ENCODE measurements at places on chromosomes 3 and 15.
A peak's percentile ranks its signal among the peaks of the same experiment; 100 is the strongest.

DNA sequence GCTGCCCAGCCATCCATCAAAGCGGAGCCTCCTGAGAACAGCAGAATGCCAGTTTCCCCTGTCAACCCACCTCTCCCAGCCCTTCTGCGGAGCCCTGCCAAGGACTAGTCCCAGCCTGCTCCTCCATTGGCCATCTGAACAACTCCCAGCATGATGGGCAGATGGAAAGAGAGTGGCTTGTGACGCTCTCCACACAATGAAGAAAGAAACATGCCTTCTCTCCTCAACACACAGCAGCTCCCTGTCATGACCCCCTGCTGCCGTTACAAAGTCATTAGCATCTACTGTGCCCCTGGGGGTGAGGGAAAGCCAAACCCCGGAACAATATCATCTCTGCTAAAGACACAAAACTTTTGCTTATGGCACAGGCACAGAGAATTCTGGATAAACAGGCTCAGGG lies 33.6 kb downstream of the MECOM start:
- DNase-seq = no peak

DNA sequence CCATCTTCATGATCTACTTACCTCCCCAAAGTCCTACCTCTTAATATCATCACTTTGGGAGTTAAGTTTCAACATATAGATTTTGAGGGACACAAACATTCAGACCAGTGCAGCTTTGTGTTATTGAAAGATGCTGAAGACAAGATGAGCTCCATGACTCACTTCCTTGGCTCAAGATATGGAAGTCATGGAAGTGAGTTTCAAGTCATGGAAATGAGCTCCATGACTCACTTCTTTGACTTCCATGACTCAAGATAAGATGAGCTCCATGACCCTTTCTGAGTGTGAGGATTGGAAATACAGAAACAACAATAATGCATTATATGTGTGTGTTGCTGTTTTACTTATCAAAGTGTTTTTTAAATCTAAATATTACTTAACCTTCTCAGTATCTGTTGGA lies 170.2 kb upstream of the TPRG1 start:
- DNase-seq = no peak

DNA sequence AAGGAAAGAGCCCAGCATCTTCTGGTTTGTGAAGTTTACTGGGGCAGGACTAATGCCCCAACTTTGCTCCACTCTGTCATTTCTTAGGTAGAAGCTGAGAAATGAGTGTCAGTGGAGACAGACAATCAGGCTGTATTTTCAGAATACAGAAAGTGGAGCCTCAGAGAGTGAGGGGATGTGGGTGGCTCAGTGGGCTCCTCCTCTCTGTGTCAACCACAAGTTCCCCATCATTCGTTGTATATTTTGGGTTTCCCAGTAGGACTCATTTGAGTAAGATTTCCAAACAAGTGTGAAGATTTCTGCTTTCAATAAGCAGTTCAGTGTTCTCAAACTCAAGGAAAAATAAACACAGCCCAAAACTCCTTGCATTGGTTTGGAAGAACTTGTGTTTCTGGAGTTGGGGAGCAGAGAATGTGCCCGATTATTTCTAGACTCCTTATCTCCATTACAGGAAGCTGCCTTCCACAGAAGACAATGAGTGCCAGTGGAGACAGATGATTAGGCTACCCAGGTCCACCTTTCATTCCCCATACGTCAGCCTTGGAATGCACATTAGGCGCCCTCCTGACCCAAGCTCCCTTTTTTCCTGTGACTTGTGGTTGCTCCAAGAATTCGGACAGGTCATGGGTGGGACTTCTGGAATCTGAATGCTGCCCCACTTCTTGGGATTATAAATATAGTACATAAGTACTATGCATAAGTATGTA lies 792.1 kb upstream of the LMCD1 start:
- DNase-seq = no peak

DNA sequence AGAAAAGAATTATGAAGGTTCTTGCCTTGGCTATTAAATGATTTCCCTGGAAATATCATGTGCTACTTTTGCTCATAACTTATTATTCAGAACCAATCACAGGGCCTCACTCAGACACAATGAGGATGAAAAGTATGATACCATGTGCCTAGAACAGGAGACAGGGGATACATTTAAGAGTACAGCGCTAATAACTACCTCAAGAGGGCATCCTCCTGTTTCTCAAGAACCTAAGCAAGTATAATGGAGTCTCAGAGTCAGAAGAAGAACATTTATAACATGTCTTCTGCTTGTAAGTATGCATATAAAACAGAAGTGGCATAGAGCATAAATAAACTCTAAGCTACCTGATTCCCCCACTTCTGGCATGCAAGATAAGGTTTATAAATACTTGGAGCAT lies 125.4 kb upstream of the MME start:
- DNase-seq = peak; percentile 25

GRCh38 chr3:79906106-79906505 lies 138.3 kb upstream of the ROBO1 start:
- DNase-seq = no peak

GRCh38 chr3:172051957-172052354 lies 12.6 kb downstream of the FNDC3B start:
- DNase-seq = no peak
